ENCODE measurements at places on chromosomes 1 and 21.

DNA sequence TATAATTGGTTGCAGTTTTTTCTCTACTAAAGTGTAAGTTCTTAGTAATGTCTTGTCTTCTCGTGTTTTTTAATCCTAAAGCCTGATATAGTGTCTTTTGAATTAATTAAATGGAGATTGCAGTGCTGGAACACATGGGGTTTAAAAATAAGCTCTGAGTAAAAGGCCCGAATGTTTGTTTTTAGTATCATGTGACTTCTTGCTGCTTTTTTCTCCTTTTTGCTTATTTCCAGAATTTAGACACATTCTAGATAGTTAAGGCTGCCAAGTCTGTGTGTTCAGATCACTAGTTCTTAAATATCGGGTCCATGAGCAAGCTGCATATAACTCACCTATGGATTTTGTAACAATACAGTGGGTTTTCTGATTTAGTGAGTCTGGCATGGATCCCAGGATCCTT is 27.5 kb downstream of the KCTD3 start:
- no peak for DNase-seq

DNA sequence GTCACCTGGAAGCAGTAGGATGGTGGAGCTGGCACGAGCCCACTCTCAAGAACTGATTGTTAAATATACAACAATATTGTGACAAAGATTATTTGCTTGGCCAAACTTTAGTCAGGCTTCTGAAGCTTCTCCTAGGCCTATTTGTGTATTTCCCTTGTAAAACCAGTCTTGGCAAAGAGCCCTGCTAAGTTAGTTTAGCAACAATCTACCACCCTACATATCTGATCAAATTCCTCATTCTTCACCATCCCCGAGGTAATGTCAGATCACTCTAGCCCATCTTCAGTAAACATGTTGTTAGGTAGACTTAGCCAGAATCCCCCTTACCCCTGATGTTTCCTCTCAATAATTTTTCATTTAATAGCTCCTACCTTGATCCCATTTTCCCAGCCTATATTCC is 39.6 kb downstream of the XCL1 start:
- no peak for DNase-seq

DNA sequence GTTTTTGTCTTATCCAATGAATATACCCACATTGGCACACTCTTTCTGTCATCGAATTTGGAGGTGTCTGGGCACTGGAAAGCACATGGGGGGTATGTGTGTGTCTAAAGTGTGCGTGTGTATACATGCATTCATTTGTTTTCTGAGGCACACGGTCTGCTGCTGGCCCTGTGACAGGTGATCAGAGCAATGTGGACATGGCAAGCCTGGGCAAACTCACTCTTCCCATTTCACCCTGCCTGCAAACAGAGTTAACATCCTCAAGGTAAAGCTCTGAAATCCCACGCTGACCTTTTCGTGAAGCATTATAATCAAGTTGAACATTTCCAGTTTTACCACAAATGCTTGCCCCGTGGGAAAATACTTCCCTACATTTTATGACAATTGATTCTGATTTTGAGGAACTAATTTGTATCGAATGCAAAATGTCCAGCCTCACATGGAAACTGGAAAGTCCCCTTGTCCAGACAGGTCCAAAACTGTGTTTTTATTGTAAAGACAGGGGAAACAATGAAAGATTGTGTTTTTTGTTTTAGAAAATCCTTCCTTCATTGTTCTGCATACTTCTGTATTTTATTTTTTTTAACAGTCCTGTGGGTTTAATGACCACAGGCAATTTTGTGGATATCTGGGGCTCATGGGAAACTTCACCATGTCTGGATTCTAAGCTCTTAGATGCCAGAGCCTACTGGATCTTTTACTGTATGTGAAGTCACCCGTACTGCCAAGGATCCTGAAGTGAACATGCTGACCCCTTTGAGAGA is 160.9 kb downstream of the PBX1 start:
- DNase-seq: no peak

GRCh38 chr1:101216623-101217022 is 20.2 kb upstream of the S1PR1 start:
- no peak for DNase-seq

DNA sequence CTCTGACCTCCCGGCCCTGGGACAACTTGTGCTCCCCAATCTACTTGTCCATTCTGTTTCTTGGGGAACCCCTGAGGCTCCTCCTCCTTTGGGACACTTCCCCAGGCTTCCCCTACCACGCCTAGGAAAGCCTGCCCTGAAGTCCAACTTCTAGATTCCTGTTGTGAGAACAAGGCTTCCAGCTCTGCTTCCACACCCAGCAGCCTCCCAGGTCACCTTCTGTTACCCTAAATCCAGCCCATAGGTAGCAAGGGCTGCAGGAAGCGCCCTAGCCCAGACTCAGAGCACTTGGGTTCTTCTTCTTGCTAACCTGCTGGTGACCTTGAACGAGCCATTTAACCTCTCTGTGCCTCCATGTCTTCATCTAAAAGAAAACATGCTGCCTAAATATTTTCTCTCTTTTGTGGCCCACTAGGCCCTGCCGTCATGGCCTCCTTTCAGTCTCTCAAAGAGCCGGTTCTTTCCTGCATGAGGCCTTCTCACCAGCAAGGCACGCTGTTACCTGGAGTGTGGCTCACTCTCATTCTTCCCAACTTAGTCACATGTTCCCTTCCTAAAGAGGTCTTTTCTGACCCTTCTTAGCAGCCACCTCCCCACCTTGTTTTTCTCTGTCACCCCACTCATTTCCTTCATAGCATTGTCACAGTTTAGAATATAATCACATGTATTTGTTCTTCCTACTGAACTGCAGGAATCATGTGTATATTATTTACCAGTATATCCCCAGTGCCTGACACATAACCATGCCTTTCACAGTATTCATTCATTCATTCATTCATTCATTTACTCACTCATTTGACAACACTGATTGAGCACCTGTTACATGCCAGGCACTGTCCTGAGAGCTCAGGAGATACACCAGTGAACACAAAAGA is 1.4 kb downstream of the CAPN2 start:
- DNase-seq: no peak

DNA sequence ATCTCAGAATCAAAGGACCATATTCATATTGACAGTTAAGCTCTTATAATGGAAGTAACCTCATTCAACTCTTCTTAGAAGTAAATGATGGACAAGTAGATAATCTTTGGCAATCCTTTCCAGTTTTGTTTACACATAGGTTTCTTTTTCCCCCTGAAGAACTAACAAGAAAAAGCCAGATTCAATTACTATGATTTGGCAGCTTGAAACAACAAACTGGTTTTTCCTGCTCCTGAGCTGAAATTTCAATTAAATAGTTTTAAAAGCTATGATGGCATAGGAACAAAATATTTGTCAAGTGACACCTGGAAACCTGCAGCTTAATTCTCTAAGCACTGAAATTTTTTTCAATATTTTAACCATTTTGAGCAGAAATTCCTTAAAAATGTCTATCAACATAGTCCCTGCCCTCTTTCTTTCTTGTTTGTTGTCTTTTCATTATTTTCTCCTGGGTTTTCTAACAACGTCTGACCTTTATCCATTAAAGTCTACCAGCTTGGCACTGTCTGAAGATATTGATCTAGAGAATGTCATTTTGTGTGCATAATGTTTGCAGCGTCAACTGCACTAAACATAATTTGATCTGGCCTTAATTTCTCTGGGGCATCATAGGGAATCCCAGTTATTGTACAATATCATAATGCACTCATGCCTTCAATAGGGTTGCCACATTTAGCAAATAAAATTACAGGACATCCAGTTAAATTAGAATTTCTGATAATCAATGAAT is 4.0 kb upstream of the SLC35A3 start:
- DNase-seq: no peak

DNA sequence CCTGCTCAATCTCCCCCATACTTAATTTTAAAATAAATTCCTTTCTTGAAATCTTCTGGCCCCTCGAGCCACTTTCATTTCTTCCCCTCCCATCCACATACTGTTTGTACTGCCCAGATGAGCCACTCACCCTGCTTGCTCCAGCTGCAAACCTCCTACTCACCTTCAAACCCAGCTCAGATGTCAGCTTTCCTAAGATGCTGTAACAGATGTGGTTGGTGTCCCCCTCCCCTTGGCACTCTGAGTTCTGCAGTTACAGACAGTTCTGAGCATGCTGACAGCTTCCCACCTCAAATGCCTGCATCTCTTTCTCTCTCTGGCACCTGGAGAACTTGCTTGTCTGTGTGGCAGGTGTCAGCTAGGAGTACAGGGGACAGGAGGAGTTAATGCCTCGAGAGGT is 106.7 kb downstream of the PTPRU start:
- DNase-seq: no peak

GRCh38 chr1:2786329-2787162 is 14.9 kb downstream of the TTC34 start:
- peak; percentile 24 for DNase-seq

- DNase-seq: no peak
Measured at GRCh38 chr1:208855403-208855802, 611.2 kb upstream of the PLXNA2 start.

- DNase-seq: no peak
Measured at GRCh38 chr1:174656409-174657059, 208.8 kb downstream of the GPR52 start.

DNA sequence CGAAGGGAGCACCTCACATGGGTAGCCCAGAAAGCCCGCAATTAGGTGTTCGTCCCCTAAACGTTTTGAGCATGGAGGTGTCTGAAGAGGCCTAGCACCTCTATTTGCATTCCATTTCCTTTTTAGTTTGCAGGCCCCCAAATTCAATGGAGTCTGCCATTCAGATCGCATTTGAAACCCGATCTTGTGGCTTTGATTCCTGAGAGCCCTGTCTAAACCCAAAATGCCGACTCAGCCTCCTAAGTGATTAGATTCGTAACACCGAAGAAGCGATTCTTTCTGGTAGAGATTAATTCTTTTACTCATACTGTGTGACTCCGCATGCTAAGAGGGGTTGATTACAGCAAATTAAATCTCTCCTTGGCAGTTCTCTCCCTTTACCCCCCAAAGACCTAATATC is 415.2 kb upstream of the KAZN start:
- DNase-seq: no peak

DNA sequence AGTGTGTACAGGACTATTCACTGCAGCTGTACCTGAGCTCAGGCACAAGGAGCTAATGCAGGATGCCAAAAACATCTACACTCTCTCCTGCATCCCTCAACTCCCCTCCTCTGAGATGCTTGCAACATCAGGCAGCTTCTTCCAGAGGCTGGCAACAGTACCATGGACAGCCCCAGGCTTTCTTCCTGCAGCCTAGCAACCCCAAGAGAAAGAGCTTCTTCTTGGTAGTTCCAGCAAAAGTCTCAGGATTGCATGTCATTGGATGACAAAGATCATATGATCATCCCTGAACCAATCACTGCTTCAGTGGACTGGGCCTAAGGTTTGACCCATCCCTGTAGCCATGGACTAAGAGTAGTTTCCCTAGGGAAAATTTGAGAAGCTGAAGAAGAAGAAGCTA is 46.7 kb downstream of the CAMK2N1 start:
- DNase-seq: no peak

GRCh38 chr1:39590546-39590945 is 14.0 kb upstream of the PABPC4 start:
- DNase-seq: no peak
